ENCODE measurements at places on chromosomes 5 and 9. TPM values are rescaled to one million over a fixed set of nuclear protein-coding genes. Genes with fewer than 3 reads are reported as not detected.

DNA sequence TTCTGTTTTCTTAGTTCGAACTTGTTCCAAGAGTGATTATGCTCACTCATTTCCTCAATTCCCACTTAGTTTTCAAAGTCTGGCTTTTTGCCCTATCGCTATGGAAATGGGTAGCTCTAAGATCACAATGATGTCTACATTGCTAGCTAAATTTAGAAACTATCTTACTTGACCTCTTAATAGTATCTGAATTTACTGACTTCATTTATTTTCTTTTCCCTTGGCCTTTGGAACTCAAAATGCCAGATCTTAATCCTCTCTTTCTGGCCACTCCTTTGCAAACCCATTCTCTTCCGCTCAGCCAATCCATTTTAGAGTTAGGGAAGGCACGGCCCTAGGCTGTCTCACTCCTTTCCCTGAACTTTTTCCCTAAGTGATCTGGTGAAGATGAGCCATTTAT lies 137.0 kb downstream of the FER start:
- DNase-seq: no peak

DNA sequence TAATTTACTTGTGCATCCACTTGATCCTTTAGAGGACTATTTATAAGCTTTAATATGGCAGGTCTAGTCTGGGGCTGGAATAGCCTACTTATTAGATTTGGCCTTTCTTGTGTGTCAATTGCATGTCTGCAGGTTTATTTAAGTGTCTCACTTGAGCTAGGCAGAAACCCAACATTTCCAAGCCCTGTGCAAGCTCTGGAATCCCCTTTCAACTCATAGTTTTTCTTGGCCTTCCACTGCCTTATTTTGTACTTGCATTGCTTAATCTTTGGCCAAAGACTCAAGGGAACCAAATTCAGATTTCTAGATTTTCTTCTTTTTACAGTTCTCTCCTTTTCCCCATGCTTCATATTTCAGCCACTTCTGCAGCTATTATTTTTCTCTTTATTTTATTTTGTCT lies 102.4 kb upstream of the RFX3 start:
- no peak for DNase-seq

DNA sequence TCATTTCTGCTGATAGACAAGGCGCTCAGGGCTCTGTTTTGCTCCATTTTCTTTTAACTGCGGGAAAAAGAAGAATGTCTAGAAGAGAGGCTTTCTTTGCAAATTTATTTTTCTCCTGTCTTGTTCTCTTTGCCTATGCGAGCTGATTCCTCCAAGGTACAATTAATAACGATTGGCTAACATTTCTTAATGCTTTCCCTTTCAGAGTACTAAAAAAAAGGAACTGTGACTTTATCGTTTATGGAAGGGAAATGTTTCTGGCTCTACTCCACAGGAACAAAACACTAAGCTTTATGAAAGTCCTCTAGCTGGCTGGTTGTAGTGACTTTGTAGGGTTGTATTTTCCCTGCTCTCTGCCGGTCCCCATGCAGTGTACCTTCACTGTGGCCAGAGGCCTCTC lies 11.7 kb downstream of the NSG2 start:
- no peak for DNase-seq

- DNase-seq: no peak
These were observed 540.5 kb downstream of the CTNND2 start for GRCh38 chr5:11363631-11364178.

- DNase-seq: peak; percentile 18
These were observed 38.9 kb downstream of the TPPP start for GRCh38 chr5:654071-654778.

GRCh38 chr9:92988215-92988768 lies 41.0 kb downstream of the FGD3 start:
- no peak for DNase-seq

- peak; percentile 87 for DNase-seq
These were observed 17.6 kb upstream of the UBE2D2 start for GRCh38 chr5:139543423-139543991.

DNA sequence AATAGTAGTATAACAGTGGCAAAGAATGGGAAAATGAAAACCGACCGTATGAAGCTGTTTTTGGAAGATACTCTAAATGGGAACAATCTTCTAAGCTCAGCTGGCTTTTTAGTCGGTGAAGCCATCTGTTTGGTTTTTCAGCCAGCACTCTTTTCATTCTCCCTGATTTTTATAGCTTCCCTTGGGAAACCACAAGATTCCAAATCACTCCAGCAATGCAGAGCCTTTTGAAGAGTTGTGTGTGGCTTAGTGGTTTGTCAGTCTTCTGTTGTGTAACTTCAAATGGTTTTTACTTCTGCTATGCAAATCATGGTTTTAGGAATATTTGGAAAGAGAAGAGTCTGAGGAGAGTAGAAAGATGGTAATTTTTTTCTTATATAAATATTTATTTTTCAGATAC lies 180.7 kb downstream of the KDM4C start:
- no peak for DNase-seq

- no peak for DNase-seq
These were observed 35.3 kb upstream of the FBXL17 start for GRCh38 chr5:108417166-108417670.

The CSF1R gene
- total RNA-seq: 9.0 TPM

The GABBR2 gene
- total RNA-seq: 0.35 TPM

The ENTREP1 gene
- total RNA-seq: 4.1 TPM

The TICAM2 gene
- 4.3 TPM for total RNA-seq

The DPH7 gene
- total RNA-seq: 24.5 TPM

The PROB1 gene
- total RNA-seq: 0.94 TPM

Measured in mucosa of descending colon (tissue), 3 donors.